Kidney capillary endothelial cell (primary cell): ENCODE measurements at places on chromosomes 3 and 15.
A peak's percentile ranks its signal among the peaks of the same experiment; 100 is the strongest.

DNA sequence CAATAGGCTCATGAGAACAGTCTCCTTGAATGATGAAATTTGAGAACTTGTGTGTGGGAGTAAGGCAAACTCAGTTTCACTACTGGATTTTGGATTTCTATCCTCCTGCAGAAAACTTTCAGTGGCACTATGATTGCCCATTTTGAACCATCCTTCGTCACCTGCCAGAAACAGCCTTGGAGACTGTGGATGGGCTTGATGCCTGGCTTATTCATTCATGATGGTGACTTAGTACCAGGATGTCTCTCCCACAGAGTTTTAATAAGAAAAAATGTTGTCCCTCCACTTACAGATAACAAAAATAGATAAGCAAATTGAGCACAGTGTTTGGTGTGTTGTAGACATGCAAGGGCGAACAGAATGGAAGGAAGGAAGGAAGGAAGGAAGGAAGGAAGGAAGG lies 53.5 kb upstream of the CPNE4 start:
- DNase-seq: no peak

- DNase-seq: no peak
Measured at GRCh38 chr3:177483182-177483967, 286.1 kb upstream of the TBL1XR1 start.

DNA sequence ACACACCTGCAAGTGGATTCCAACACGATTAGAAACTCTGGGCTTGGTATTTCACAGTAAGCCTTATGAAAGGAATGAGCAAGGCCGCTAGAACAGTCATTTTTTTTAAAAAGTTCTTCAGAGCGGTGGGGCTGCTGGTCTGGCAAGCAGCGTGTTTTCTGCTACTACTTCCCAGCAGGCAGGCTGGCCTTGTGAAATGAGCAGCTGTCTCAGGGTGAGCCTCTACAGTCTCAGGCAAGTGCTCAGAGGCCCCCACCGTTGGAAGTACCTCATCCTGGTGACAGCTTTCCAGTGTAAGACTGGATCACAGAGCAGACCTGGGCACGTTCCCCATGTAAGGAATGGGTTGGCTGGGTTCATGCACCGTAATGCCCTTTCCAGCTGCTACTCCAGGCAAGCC lies 119.2 kb downstream of the LRIG1 start:
- no peak for DNase-seq

DNA sequence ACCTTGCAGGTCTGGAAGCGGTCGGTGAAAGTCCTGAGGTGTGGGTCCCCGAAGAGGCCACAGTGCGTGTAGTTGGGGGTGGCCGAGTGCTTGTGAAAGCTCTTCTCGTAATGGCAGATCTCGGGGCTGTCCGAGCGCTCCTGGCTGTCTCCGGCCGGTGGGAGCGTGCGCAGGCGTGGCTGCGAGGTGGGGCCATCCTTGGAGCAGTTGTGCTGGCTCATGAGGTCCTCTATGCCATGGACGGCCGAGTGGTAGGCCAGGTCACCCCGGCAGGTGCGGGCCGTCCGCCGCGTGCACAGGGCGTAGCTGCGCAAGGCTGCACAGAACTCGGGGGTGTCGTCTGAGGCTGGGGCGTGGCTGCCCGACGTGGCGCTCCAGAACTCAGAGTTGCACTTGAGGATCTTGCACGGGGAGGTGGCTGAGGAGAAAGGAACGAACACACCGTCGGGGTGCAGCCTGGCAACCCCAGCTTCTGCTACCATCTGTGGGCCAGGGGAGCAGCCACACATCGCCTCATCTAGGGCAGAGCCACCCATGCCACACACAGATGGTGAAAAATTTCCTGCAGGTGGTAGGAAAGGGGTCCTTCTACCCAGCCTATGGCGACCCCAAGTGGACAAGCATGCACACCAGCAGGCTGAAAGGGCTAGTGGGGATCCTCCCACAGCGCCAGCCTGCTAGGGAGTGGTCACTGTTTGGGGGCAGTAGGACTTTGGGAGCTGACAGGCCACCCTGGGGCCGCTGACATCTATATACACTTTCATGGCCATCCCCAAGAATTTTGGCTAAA lies 36.7 kb downstream of the RGMA start:
- no peak for DNase-seq

- DNase-seq: peak; percentile 2
Measured at GRCh38 chr15:27486683-27487647, 516.0 kb downstream of the GABRG3 start.

DNA sequence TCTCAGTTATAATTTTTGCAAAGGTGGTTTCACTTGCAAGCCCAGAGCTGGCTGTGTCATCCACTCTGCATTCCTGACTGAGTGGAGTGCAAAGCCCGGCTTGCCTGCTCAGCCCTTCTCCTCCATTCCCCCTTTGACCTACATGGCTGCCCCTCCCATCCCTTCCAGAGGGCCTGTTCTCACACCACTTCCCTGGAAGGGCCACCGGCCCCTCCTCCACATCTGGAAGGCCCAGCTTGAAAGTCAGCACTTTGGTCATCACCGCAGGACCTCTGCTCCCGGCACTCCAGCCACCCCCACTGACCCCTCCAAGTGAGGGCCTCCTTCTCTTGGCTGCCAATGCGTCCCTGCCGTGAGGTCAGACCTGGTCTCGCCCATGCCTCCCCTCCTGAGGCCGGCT lies 74.1 kb upstream of the RNF7 start:
- no peak for DNase-seq

DNA sequence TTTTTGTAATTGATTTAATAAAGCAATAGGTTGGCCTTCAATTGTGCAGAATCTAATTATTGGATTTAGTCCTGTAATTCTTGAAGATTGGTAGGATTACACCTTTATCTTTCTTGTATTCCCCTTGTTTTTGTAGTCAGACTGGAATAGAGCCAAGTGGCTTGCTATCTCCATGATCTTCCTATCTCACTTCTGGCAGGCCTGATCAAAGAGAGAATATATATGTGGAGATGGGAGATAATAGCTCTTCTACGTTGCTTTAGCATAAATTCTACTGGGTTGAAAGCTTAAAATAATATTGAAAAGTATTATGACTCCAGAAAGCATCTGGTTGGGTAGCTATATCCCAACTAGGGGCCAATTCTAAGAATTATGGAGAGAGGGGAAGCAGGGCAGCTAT lies 16.9 kb upstream of the IFT57 start:
- no peak for DNase-seq

- DNase-seq: no peak
Measured at GRCh38 chr15:88529021-88529630, 17.4 kb downstream of the DET1 start.

DNA sequence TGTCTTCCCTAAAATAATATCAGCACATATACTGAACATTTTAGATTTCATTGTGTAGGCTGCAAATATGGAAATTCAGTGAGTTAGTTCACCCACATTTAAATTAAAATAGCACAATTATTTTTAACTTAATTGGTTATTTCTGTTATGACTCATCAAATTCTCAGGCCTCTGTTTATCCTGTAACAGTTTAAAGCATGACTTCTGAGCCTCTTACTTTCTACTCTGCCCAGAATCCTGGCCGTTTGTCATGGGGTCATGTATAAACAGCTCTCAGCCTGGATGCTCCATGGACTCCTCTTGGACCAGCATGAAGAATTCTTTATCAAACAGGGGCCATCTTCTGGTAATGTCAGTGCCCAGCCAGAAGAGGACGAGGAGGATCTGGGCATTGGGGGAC lies 12.2 kb downstream of the TUBGCP4 start:
- DNase-seq: no peak

DNA sequence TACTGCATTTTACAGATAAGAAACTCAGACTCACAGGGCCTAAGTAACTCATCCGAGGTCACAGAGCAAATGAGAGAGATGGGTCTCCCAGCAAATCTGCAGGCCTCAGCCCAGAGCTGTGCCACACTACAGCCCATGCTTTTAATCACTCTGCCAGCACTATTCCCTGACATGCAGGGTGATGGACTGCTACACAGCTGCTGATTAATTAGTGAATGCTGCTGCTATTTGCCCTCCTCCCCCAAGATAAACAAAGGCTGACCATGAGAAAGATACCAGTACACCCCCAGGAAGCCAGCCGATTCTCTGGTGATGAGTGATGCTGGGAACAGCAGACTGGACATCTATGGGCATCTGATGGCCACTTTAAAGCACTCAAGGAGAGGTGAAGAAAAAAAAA lies 39.3 kb downstream of the RFTN1 start:
- DNase-seq: no peak

GRCh38 chr15:67943475-67943874 lies 103.6 kb upstream of the RNU6-1 start:
- no peak for DNase-seq

DNA sequence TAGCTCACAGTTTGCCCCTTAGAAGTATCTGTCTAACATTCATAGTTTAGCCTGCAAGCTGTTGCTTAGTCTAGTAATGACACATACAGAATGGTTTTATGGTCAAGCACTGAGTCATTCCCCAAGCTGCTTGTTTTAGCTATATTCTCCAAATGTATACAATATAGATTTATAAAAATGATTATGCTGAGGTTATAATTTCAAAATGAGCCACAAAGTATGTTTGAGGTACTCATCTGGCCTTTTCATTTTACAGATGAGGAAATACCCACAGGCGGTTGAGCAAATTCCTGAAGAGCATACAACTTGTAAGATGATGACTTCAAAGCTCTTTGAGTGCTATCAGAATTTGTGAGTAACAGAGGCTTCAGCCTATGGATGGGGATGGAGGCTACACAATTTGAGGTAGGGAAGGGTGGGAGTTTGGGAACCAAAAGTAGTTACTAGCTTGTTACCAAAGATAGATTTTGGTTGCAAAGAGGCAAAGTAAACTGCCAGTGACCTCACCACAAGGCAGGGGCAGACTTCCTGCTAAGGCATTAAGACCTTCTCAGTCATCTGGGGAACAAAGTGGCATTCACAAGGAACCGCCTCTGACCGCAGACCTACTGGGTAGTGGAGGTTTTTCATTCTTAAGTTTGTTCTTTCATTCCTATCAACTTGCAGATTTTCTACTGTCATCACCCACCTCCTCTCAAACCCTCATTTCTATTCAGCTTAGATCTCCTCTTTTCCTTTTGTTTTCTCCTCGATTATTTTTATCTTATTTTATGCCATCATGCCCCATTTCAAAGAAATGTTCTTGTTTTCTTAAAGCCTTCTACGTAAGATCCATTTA lies 257.2 kb upstream of the NECTIN3 start:
- no peak for DNase-seq

DNA sequence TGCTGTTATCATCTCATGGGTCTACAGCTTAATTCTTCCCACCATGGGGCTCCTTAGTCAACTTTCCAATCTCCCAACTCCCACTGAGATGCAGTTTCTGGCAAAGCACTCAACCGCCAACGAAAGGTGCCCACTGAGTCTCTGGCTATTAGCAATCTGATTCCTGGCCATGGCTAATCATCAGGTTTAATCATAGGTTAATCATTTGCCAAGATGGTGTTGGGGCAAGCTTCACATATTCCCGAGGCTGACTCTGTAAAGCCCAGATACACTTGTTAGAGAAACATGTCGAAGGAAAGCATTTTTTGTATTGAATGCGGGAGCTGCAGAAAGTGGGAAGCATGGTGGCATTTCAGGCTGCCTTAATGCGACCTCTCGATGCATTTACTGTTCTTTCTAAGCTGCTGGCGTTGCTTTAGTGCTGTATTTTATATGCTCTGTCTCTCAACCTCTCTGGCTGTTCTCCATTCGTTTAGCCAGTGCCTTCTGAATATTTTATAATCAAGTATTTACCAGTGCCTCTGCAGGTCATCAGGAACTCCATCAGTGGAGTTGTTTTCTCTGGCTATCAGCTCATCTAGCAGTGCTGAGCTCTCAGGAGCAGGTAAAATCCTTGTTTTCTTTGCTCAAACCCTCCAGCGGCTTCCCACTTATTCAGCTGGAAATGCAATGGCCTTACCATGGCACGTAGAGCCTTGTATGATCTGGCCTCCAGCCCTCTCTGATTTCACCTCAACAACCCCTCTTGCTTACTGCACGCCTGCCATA lies 67.0 kb downstream of the EDEM1 start:
- no peak for DNase-seq

DNA sequence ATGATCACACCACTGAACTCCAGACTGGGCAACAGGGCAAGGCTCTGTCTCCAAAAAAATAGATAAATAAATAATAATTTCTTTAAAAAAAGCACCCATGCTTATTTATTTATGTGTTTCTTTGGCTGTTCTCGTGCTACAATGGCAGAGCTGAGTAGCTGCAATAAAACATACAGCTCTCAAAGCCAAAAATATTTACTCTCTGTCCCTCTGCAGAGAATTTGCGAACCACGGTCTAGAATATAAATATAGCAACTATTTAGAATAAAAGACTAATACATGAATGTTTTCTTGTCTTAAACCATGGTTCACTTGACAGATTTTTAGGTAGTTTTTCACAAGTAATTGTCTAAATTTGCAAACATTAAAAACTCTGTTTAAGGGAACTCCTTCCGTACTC lies 72.7 kb downstream of the ADAM10 start:
- DNase-seq: no peak

DNA sequence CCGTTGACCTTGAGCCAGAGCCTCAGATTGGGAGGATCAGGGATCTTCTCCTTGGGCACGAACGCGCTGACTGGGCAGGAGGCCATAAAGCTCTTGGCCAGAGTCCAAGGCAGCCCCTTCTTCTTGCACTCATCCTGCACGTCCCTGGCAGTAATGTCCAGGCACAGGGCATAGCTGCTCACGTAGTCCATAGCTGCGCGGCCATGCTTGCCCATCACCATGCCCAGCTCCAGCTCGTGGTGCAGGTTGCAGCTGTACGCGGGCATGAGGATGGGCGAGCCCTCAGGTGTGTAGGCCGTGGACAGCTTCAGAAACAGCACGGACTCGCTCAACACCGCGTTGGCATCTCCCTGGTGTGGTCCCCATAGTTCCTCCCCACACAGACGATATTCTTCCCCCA lies 17.9 kb upstream of the RPLP1 start:
- DNase-seq: no peak

DNA sequence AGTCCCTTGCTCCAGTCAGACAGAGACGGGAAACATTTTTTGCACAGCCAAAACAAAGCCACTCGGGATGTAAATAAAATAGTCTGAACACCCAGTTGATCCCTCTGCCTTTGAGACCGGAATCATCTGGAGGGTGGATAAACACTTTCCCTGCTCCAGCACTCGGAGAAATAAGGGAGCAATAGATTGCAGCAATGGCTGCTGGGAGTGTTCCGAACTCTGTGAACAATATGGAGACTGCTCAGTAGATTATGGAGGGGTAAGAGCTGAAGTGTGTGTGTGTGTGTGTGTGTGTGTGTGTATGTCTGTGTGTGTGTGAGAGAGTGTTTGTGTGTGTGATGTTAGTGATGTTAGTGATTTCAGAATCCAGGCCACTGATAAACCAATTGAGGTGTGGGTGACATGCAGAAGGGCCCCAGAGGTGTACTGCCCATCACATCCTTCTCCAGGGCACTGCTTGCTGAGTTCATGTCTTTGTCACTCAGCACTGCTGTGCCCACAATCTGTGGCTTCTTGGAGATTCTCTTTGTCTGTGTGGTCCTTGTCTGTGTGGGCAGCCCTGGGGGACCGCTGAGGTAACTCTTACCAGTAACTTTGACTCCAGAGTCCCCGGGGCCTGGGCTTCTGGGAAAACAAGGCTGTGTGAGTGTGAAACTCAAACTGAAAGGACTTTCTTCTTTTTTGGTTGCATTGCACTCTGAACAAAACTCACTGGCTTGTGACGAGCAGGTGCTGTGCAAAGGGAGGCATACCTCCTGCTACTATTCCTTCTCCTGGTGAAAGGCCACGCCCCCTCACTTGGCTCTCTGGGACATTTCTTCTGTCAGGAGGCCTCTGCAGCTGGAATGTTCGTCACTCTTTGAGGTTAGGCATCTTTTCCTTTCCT lies 23.0 kb downstream of the CRYGS start:
- no peak for DNase-seq

- peak; percentile 81 for DNase-seq
Measured at GRCh38 chr3:157282261-157283191, 122.6 kb upstream of the CCNL1 start.
